ENCODE measurements at places on chromosomes 5 and 9.
A peak's percentile ranks its signal among the peaks of the same experiment; 100 is the strongest.

- DNase-seq = no peak
Measured at GRCh38 chr9:32877639-32878217, 94.4 kb downstream of the TMEM215 start.

DNA sequence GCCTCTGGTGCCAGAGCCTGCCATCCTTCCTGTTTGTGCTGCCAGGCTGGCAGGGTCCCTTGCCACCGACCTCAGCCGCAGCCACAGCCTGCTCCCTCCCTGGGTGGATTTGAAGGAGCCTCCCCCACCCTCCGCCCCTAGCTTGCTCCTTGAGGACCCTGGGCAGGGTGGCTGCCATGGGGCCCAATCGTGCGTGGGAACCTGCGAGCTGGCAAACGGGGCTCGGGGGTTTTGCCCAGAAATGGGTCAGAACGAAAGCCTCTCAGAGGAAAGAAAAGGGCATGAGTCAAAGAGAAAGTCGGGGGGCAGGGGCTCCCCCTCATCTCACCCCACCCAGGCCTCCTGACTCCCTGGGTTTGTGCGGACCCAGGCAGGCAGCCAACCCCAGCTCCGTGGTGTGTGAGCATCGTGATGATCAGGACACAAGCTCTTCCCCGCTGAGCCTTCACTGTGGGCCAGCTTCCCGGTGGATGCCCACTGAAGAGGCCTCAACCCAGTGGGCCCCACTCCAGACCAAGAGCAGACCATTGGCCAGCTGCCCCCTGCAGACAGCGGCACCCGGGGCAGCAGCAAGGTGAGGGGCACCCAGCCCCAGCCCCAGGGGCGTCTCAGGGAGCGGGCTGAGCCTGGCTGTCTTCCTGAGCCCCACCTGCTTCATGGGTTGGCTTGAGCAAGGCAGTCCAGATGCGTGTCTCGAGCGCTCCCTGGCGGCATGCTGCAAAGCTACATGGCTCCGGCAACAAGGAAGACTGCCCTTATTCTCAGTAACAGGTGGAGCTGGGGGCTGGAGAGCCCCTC is 3.0 kb upstream of the FUT7 start:
- DNase-seq = peak; percentile 80

DNA sequence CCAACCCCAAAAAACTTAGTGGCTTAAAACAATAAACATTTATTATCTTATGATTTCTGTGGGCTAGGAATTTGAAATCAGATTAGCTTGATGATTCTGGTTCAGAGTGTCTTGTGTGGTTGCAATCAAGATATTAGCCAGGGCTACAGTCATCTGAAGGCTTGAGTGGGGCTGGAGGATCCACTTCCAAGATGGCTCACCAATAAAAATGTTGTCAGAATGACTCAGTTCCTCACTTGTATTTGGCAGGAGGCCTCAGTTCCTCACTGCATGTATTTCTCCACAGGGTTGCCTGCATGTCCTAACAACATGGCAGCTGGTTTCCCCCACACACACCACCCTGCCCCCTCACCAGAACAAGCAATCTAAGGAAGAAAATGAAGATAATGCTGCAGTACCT is 98.2 kb upstream of the NIPBL start:
- no peak for DNase-seq

- no peak for DNase-seq
Measured at GRCh38 chr9:129864991-129865647, 29.9 kb downstream of the USP20 start.

DNA sequence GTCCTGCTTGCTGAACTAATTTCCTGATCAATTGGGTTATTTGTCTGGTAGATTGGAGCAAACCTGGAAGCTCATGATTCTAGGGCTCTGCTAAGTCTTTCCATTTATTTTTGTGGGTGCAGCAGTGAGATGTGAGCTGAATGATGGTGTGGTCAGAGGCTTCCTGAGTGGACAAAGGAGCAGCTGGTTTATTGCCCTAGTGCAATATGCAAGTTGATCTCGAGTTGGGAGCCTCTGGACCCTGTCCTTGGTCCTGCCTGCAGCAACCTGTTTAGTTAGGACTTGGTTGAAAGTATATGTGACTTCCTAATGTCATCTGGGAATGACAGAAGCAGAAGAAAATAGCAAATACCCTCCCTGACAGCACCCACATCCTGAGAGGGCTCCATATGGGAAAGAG is 4.2 kb upstream of the UNC5A start:
- no peak for DNase-seq

- DNase-seq = no peak
Measured at GRCh38 chr5:54315736-54316528, 5.6 kb upstream of the ARL15 start.

- DNase-seq = peak; percentile 38
Measured at GRCh38 chr5:134526483-134527155, 1.1 kb downstream of the JADE2 start.

All from activated CD4-positive, alpha-beta T cell treated with anti-CD3 and anti-CD28 coated beads for 1 hour (primary cell).